ENCODE measurements at places on chromosomes 12 and 14. TPM values are rescaled to one million over a fixed set of nuclear protein-coding genes. Genes with fewer than 3 reads are reported as not detected.

- DNase-seq = no peak
Observed at GRCh38 chr12:131353826-131354225, 357.1 kb upstream of the SFSWAP start.

- DNase-seq = no peak
Observed at GRCh38 chr12:77679686-77680085, 151.0 kb upstream of the NAV3 start.

GRCh38 chr12:75389061-75389460 lies 1.8 kb upstream of the GLIPR1L2 start:
- no peak for DNase-seq

- DNase-seq = no peak
Observed at GRCh38 chr14:68361231-68361630, 431.6 kb downstream of the ZFP36L1 start.

- no peak for DNase-seq
Observed at GRCh38 chr12:57099047-57099714, 10.3 kb downstream of the NAB2 start.

GRCh38 chr14:101113835-101114725 lies 210.6 kb upstream of the RTL1 start:
- DNase-seq = no peak

DNA sequence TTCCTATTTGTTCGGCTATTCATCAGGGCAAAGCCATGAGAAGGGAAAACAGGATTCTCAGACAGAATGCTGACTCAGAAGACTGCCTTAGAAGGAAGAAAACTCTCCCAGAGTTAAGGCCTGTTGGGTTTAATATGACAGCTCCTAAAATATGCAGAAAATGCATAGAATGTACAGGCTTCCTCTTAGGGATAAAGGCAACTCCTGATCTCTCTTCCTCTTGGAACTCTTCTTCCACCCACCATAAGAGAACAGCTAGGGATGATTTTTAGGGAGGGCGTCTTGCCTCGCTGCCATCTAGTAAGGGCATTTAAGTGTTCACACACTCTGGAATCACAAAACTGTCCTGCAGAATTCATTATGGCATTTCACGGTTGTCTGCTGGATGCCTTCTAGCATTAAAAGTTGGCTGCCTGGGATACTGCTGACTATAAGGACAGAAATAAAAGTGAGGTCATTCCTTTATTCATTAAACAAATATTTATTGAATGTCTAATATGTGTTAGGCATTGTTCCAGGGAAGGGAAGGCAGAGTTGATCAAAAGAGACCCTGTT lies 73.7 kb downstream of the DCAF5 start:
- peak; percentile 88 for DNase-seq

DNA sequence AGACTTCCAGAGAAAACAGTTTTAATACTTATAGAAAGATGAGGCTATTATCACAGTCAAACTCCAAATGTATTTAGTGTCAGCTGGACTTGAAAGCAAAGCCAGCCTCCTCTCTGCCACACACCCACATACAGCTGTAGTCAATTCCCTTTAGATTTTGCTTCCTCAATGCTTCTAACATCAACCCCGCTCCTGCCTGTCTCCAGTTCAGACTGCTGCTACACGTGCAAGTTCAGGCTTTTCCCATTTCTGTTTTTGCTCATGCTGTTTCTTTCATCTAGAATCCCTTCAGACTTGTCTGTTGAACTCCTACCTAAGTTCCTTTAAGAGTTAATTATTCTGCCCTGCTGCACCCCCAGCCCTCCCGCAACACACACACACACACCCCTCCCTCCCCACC lies 380.0 kb downstream of the KCNH5 start:
- DNase-seq = no peak

GRCh38 chr12:6262623-6263022 lies 47.9 kb upstream of the PLEKHG6 start:
- DNase-seq = no peak

DNA sequence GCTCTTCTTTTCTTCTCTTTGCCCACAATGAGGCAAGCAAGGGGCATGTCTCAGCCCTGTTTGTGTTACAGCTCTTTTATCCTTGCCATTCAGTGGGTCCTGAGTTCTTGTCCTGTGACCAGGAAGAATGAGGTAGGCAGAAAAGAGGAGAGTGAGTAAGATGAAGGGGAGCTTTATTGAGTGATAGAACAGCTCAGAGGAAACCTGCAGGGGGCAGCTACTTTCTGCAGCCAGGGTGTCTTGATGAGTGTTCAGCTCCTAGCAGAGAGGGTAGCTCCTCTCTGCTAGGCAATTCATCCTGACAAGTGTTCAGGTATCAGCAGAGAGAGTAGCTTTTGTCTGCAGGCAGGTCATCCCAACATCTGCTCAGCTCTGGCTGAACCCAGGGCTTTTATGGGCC lies 41.0 kb downstream of the HSD17B6 start:
- no peak for DNase-seq

DNA sequence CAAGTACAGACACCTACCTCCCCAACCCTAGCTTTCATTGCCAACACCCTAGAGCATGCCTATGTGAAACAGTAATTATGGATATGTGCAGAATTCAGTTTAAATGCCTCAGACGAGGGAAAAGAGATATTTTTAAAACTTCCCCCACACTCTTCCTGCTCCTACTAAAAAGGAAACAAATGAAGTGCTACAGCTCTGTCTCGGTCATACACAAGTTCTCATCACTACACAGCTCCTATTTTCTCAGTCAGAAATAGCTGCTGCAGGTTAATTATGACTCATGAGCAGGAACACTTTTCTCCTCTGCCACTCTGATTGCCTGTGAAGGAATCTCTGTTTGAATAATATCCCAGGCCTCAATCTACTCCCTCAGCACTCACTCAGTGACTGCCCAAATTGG lies 703.6 kb upstream of the FLRT2 start:
- no peak for DNase-seq

DNA sequence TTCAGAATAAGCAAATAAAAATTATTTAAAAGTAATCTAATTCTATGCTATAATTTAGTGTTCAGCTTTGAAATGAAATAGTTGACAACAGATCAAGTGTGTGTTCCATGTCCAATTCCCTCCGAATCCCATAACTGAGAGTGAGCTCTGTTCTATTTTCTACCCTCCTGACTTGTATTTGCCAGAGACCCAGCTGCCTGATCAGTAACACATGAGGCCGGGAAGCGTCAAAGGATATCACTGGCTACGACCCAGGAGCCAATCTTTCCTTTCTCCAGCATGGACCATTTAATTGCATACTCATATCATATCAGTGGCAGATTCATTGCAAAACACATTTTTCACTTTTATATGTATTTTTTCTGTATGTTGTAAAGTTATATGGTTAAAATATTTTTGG lies 108.8 kb upstream of the TSPAN8 start:
- DNase-seq = no peak

- DNase-seq = no peak
Observed at GRCh38 chr14:89085231-89085731, 260.8 kb downstream of the TTC8 start.

- no peak for DNase-seq
Observed at GRCh38 chr12:132423820-132424645, 65.9 kb upstream of the FBRSL1 start.

DNA sequence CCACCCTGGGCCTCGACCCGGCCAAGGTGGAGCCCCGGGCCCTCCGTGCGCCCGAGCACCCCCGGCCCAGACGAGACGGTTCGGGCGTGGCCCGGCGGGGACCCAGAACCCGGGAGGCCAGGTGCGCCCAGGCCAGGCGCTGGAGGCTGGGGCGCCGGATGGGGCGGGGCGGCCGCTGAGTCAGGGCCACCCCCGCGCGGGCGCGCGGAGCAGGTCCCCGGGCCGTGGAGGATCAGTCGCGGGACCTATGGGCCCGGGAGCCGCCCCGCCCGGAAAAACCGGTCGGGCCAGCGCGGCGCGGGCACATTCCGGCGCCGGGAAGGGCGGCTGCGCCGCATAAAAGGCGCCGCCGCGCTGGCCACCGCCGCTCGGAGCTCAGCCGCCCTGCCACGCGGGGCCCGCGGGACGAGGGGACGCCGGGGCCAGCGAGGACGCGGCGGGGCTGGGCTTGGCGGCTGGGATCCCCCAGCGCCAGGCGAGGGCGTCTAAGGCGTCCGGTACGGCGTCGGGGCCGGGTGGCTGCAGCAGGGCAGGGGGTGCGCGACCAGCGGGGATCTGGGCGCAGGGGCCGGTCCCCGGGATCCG lies 21.5 kb upstream of the KIF26A start:
- no peak for DNase-seq

DNA sequence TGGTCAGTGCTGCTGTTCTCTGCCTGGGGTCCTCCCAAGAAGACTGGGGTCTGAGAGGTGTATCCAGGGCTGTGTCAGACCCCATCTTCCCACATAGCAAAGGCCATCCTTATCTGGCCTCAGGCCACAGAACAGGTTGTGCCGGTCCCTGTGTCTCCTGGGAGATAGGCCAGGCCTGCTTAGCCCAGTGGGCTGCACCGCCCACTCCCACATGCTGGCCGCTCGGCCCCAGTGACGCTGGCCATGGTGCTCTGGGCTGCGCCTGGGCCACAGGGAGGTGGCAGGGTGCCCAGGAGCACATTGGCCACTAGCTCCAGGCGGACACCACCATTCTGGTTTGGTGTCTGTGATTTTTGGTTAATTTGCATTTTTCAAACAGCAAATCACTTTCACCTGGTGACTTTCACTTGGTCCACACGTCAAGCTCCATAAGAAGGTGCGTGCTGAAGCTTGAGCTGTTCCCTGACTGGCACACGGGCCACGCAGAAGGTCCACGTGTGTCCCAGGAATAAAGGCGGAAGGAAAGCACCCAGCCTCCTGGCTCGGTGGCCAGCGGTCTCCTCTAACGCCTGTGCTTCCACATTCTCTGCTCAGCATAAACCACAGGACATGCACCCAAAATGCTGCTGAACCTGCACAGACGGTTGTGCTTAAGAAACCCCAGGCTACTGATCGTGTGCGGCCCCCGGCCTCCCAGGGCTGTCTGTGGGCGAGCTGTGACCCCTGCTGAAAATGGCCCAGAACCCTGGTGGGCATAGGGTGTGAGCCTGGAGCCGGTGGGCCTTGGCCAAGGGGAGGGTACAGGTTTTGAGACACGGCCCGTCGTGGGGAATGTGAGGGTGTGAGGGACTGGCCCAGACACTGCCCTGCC lies 4.6 kb downstream of the FBRSL1 start:
- DNase-seq = no peak

GRCh38 chr12:123237646-123238329 lies 4.6 kb downstream of the MTRFR start:
- DNase-seq = peak; percentile 81

DNA sequence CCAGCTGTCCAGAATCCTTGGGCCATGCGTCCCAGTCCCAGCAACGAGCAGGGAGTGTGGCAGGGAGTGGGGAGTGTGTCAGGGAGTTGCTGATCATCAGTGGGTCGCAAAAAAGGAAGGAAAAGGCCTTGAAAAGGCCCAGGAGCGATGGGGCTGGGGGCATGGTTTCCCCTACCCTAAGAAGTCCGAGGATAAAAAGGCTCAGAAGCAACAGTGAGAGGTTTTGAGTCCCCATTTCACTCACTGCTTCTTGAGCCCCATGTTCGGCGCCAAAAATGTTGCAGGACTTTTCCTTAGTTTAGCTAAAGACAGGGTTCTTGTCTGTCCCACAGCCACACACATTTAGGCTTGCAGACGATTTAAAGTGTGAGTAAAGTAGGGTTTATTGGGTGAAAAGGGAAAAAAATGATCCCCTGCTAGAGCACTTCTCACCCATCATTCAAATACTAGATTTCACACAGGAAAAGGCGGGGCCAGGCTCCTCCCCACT lies 189.5 kb downstream of the KCNC2 start:
- no peak for DNase-seq

GRCh38 chr12:124832856-124833255 lies 30.8 kb downstream of the SCARB1 start:
- DNase-seq = no peak

- DNase-seq = no peak
Observed at GRCh38 chr12:93042283-93042682, 113.2 kb upstream of the EEA1 start.

- peak; percentile 53 for DNase-seq
Observed at GRCh38 chr12:56129206-56129941, 1.3 kb downstream of the ESYT1 start.

- DNase-seq = peak; percentile 37
Observed at GRCh38 chr14:99616832-99617800, 13.1 kb upstream of the CCDC85C start.

GRCh38 chr12:120346681-120347080 lies 19.1 kb upstream of the PLA2G1B start:
- DNase-seq = no peak

GRCh38 chr12:2835691-2836403 lies 1.0 kb upstream of the NRIP2 start:
- no peak for DNase-seq

- peak; percentile 57 for DNase-seq
Observed at GRCh38 chr14:50714450-50715073, 46.5 kb upstream of the SAV1 start.

DNA sequence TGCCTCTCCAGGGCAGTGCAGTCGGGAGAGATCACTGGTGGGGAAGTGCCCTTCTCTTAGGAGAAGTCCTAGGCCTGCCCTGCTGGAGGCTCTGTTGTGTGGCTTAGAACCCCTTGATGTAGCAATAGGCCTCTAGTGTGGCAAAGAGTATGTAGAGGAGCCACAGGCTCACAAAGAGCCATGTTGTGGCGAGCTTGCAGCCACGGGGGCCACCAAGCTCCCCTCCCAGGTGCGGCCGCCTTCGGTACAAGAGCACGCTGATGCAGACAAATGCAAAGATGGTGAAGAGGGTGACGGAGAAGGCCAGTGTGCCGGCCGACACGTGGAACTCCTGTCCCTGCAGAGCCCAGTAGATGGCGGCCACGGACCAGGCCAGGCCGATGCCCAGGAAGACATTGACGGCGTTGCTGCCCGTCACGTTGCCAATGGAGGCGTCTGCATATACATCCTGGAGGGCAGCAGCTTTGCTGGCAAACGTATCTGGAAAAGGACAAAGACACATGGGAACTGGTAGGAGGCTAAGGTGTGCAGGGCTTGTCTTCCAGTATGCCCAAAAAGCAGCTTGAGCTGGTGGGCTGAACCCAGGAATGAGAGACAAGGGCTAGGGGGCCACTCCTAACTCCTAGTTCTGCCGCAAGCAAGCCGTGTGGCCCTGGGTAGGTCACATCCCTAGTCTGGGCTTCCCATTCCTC lies 142.8 kb downstream of the SLC8A3 start:
- peak; percentile 38 for DNase-seq

Gene ESR2
- not detected for total RNA-seq

Gene ASCL1
- not detected for total RNA-seq

Gene FZD10
- not detected for total RNA-seq

Gene CCDC38
- total RNA-seq = not detected

Gene POTEG
- not detected for total RNA-seq

Gene CLEC4D
- not detected for total RNA-seq

Gene RPGRIP1
- total RNA-seq = not detected

Gene TOMM20L
- total RNA-seq = not detected

Gene KRT81
- total RNA-seq = not detected

Gene RNASE3
- total RNA-seq = not detected

Gene NRXN3
- 7.3 TPM for total RNA-seq

Gene PRICKLE1
- 13.9 TPM for total RNA-seq

Gene MFAP5
- 4.8 TPM for total RNA-seq

Gene SPTLC2
- 48.4 TPM for total RNA-seq
